ENCODE measurements at places on chromosomes 7 and 10.

GRCh38 chr10:11891776-11892486, 68.8 kb downstream of the PROSER2 start:
- DNase-seq: no peak

DNA sequence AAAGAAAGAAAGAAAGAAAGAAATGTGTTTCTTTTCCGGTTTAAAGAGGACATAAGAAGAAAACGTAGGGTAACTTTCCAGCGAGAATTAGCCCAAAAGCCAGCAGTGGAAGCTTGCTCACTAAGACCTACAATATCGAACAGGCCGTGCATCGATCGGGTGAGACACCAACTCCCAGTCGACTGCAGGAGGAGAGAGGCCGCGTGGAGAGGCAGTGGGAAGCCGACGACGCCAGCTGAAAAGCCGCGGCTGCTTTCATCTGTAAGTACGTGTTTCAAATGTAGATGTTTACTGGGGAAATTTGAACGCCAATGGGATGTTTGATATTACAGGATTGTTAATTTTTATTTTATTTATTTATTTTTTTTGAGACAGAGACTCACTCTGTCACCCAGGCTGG, 28.6 kb upstream of the GIMAP8 start:
- DNase-seq: no peak

- DNase-seq: no peak
Observed at GRCh38 chr10:120429395-120429794, 27.6 kb upstream of the PLPP4 start.

GRCh38 chr7:77253151-77253550, 53.5 kb upstream of the FGL2 start:
- DNase-seq: no peak

DNA sequence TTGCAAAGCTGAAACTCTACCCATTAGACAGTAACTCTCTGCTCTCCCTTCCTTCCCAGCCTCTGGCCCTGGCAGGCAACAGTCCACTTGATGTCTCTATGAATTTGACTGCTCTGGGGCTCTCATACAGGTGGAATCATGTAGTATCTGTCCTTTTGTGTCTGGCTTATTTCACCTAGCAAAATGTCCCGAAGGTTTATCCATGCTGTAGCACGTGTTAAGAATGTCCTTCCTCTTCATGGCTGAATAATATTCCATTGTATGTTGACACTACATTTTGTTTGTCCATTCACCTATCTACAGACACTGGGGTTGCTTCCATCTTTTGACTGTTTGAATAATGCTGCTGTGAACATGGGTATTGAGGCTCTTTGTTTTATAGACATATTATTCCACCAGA, 128.9 kb downstream of the EGFR start:
- DNase-seq: no peak

DNA sequence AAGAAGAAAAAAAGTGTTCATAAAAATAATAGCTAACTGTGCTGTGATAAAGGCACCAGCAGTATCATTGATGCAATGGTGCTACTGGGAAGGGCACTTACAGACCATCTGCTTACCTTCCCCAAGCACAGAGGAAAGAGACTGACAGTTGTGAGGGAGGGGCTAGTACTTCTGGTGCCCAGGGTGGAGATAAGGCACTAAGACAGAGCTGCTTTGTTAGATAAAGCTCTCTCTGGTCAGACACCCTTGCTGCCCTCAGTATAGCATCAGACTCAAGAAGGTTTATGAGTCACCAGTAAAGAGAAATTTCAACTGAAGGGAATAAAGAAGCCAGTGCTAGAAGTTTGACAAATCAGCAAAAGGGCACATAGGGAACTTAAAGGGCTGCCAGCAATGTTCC, 325.6 kb downstream of the HPSE2 start:
- DNase-seq: no peak

GRCh38 chr7:107037717-107038603, 6.5 kb upstream of the PRKAR2B start:
- DNase-seq: no peak

- DNase-seq: no peak
Observed at GRCh38 chr10:128614802-128615553, 488.8 kb upstream of the MKI67 start.

DNA sequence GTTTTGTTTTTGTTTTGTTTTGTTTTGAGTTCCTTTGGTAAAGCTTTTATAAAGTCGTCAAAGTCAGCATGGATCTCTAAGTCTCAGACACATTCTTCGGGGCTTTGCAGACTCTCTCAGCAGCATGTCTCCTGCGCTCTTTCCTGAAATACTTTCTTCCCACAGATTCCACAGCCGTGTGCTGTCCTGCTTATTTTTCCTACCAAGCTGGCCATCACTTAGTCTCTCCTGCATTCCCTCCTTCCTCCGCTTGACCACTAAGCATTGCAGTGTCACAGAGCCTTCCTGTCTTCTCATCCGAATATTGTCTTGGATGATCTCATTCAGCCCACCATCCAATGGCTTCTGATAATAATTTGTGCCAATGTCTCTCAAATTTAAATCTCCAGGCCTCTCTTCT, 434.3 kb upstream of the C7orf33 start:
- no peak for DNase-seq

DNA sequence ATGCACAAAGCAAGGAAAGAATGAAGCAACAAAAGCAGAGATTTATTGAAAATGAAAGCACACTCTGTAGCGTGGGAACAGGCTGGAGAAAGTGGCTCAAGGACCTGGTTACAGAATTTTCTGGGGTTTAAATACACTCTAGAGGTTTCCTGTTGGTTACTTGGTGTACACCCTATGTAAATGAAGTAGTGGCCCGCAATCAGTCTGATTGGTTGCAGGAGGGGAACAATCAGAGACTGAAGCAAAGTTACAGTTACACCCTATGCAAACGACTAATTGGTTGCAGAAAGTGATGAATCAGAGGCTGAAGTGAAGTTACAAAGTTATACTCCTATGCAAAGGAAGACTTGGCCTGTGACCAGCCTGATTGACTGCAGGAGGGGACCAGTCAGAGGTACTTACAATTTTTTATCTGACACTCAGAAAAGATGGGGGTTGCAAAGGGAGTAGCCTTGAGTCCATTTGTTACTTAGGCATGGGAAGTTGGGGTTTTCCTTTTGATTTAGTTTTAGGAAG, 3.6 kb upstream of the MTPN start:
- DNase-seq: no peak

- no peak for DNase-seq
Observed at GRCh38 chr10:97669571-97669970, 17.5 kb downstream of the AVPI1 start.

DNA sequence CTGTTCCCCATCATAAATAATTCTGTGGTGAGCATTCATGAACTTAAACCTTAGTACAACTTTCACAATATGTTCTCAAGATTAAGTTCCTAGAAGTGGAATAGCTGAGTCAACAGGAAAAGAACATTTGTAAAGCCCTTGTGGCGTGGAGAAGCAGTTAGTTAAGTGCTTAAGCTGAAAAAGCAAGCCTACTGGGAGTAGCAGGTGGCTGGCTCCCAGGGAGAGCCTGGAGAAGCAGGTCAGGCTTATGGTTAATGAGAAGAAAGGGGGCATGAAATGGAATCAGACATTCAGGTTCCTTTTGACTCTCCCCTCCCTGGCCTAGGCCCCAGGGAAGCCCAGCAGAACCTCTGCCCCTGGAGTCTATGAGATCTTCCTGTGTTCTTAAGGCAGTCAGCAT, 35.3 kb downstream of the VSTM4 start:
- DNase-seq: no peak

- no peak for DNase-seq
Observed at GRCh38 chr10:85148693-85149640, 820.6 kb downstream of the CCSER2 start.

- DNase-seq: no peak
Observed at GRCh38 chr10:101672536-101672935, 22.4 kb downstream of the FBXW4 start.

DNA sequence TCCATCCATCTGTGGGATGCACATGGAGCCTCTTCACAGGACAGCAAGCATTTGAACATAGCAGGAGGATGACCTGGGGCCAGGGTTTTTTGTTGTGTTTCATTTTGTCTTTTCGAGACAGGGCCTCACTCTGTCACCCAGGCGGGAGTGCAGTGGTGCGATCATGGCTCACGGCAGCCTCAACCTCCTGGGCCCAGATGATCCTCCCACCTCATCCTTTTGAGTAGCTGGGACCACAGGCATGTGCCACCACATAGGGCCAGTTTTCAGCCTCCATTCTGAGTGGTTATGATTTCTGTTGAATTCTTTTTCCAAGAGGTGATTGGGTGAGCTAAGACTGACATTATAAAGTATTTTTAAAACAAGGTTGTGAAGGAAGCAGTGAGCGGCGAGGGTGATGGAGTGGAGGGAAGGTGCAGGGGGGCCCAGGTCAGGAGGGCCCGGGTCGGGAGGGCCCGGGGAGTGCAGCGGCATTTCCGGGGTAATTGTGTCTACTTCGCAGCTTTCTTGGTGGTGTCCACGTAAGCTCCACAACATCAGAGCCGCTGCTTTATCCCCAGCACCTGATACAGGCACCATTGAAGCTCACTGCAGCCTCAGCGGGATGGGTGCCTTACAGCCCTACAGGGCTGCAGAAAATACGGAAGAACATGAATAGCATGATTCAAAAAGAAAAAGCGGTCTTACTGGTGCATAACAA, 12.0 kb upstream of the LARP4B start:
- DNase-seq: no peak

GRCh38 chr7:123751821-123752220, 3.0 kb upstream of the WASL start:
- DNase-seq: no peak

DNA sequence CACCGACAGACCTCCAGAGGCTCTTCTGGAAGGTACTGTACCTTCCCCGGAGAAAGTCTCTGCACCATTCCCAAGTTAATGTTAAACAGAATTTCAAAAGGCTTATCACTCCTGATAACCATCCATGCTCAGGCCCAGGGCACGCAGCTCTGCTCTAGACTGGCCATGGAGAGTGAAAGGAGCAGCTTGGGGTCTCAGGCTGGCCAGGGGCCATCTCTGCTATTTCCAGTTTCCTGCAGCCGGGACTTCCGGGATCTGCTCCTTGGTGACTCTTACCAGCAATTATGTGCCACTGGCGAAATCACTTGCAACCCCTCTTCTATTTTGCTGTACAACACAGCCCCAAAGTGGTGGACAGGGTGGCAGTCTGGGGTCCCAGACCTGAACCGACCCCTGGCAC, 6.0 kb downstream of the CLDN15 start:
- no peak for DNase-seq

DNA sequence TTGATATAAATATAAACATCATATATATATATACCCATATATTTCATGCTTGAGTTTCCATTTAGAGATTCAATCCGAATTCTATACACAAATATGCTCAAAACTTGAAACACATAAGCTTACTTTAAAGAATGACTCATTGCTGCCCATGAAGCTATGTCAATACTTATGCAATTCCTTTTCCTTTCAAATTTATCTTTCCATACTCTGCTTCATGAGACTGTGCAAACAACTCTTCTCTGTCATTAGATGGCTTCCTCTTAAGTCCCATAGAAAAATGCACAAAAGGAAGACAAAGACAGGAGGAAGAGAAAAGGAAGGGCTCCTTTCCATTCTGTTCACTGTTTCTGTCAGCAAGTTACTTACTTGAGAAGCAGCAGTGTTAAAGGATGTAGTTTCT, 895.7 kb upstream of the SORCS1 start:
- no peak for DNase-seq

DNA sequence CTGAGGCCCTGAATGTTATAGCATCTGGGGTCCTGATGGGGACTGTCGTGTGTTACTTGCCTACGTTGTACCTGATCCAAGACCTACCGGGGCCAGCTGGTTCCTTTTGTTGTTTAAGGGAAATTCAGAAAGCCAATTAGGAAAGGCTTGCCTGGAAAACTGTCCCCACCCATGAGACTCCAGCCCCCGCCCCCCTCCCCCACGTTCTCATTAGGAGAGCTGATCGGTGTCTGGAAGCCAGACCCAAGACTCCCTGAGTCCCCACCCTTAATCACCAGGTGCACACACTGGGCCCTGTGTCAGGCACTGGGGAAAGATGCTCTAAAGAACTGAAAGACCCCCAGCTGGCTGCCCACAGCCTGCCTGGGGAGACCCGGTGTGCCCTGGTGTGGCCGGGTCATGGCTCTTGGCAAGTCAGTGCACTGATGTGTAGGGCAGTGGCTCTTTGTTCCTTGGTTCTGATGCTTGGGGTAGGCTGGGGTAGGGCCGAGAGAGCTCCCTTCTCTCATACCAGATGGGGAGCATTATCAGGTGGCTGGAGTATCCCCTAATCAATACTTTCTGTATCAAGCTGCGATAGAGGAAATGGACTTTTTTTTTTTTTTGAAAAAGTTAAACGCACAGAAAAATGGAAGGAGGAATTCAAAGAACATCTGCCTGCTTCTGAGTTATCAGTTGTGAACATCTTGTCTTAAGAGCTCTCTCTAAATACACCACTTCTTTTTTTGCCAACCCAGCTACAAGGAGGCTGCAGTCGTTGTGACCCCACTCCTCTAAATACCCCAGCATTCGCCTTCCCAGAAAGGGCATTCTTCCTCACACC, 16.9 kb downstream of the TSPAN15 start:
- DNase-seq: no peak

GRCh38 chr10:60952846-60953220, 8.8 kb upstream of the RHOBTB1 start:
- DNase-seq: no peak

GRCh38 chr10:89238956-89239644, 12.5 kb downstream of the LIPA start:
- DNase-seq: no peak

- DNase-seq: no peak
Observed at GRCh38 chr7:85520175-85520574, 333.3 kb upstream of the SEMA3D start.

DNA sequence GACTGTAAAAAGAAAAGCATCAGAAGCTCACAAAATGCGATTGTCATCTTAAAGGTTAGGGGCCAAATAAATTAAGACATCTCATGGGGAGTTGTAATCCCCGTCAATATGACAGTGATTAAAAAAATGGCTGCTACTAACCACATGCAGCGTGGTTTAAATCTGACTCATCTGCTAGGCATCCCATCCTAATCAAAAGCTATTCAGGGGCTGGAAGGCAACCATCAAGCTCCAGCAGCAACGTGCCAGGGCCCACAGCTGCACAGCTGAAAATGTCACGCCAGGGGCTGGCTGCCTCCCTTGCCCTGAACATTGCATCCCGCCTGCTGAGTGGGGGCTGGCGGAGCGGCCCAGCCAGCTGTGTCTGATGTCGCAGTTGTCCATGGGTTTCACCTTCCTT, 66.3 kb upstream of the FRMD4A start:
- DNase-seq: no peak

- no peak for DNase-seq
Observed at GRCh38 chr10:15123749-15124184, 26.6 kb downstream of the RPP38 start.

DNA sequence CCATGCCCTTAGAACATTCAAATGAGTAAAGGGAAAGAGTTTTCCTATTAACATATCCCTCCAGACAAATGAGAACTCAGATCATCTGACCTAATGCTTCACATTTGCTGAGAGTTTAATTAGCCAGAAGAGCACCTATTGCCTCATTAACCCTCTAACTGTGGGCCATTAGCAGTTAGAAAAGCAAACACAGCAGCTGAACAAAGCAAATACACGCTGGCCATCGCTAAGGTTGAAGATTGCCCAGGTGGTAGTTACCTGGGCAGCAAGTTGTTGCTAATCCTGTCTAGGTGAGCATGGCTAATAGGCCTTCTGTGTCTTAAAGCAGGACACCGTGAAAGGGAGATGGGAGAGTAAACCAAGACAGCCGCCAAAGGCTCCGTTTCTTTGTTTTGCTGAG, 49.9 kb upstream of the UCN3 start:
- DNase-seq: no peak
